ENCODE measurements at places on chromosomes 6 and 20. TPM values are rescaled to one million over a fixed set of nuclear protein-coding genes. Genes with fewer than 3 reads are reported as not detected.

DNA sequence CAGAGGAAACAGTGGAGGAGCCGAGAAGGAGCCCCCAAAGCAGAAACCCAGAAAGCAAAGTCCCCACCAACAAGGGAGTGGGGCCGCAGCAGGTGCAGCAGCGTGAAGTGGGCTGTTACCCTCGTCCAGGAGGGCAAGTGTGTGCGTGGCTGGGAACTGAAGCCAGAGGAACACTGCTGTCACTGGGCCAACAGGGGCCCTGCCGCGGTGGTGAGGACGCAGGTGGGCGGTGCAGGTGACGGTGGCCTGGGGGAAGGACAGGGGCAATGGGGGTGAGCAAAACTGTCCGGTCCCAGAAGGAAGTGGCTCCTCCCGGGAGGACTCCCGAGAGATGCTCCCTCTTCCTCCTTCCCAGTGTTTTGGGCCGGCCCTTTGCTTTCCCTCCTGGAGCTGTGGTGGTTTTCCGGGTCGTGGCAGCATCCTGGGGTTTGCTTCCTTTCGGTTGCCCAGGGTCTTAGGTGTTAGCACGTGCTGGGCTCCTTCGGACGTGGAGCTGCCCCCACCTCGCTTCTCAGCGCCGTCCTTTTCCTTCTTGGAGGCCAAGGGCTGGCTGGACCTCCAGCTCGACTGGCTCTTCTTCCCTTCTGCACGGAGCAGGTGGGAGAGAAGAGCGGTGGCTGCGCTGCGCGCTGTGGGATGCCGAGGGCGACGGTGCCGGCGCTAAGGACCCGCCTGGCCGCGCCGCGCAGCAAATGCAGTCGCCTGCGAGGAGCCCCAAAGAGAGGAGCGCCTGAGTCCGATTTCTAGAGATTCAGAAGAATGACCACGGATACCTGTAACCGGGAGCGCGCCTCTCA is 62.7 kb upstream of the SLC2A12 start:
- DNase-seq, result no peak

DNA sequence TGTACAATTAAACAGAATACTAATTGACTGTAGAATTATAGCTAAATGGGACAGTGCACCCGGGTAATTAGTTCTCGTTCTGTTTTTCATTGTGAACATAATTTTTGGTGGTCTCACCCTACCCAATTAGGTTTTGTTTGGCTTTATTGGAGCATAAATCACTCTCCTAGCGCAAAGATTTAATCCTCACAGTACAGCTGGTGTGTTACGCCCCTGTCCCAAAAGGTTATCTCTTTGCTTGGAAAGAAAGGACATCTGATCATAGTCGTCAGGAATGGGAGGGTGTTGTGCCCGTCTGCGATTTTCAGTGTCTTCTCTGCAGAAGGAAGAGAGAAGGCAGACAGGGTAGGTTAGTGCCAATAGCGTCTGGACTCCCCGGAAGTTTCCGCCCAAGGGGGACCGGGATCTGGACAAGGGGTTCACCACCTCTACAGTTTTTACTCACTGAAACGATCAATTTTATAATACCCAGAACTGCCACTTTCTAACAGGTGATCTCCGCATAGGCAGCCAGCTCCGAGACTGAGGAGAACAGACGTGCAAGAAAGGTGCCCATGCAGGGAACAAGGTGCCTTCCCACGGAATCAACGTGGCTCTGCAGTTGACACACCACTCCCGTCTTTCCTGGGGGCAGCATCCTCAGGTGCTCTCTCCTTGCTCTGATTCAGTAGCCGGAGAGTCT is 617.4 kb upstream of the CDH4 start:
- DNase-seq, result no peak

DNA sequence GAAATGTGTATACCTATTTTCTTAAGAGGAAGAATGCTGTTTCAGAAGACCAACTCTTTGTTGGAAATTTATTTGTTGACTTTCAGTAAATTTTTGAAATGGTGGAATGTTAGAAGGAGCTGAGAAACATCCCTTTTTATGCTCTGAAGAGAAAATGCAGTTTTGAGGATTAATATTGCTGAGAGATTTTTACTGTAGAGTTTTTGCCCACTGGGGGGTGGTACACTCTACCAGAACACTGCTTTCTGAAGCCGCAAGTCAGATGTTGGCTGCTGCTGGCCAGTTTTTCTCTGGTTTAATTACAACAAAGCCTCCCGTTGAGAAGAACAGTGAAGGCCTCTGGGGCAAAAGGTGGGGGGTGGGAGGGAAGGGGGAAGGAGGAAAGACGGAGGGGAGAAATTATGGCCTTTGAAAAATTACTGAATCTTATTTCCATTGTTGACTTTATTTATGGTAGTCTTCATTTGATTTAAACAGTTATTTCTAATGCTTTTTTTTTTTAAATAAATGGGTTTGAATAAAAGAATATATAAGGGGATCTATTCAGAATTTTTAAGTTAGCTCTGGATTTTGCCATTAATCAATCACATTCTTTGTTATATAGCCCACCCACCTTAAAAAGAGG is 3.0 kb downstream of the FLRT3 start:
- DNase-seq, result no peak

Gene CASS4
- not detected for total RNA-seq

Gene DBNDD2
- total RNA-seq, result 21.7 TPM
